ENCODE measurements at places on chromosomes 6 and 20.

- DNase-seq = peak; percentile 49
Measured at GRCh38 chr6:89352278-89353117, at the start of gene UBE2J1. Gene UBE2J1 (minus strand): TSS chr6:89352722. CDS start chr6:89352569, 153 bp downstream.

- DNase-seq = no peak
Measured at GRCh38 chr20:53621482-53622246, 28.0 kb upstream of the ZNF217 start.

- DNase-seq = no peak
Measured at GRCh38 chr20:55160996-55161395, 685.6 kb downstream of the DOK5 start.

- DNase-seq = no peak
Measured at GRCh38 chr6:170125456-170126300, 165.2 kb downstream of the DLL1 start.

- no peak for DNase-seq
Measured at GRCh38 chr6:157462956-157463742, 82.2 kb downstream of the ZDHHC14 start.

- no peak for DNase-seq
Measured at GRCh38 chr6:89985751-89986493, 91.7 kb downstream of the GJA10 start.

GRCh38 chr6:133201231-133201630 lies 39.9 kb upstream of the EYA4 start:
- DNase-seq = no peak

DNA sequence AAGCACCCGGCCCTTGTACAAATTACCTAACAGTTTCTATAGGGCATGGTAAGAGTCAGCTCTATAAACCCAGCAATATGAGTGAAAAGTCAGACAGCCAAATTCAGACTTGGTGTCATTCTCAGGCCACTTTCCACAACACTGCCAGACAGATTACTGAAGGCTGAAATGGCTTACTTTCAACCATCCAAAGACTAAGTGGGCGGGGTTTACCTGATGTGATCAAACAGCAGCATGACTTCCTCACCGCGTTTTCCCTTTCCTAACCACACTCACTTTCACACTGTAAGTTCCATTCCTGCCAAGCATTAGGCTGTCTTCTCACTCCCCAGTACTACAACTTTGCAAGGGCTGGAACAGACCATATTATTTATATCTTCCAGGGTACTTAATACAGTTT lies 85.9 kb downstream of the SMLR1 start:
- peak; percentile 21 for DNase-seq

DNA sequence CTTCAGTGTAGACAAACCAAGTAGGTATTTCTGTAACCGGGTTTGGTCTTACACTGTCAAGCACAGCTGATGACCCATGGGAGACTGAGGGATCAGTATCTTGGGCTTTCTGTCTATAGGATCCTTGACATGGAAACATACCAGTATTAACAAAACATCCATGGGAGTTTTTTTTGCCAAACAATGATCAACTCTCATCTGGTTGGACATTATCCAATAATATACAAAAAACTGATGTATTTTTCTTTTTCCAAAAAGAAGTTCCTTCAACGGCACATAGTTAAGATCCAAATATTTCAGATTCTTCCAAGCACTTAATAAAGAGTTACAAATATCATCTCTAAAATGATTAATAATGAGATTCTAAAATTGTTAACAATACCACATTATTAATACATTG lies 459.9 kb downstream of the PRKN start:
- DNase-seq = no peak

GRCh38 chr6:90230548-90231215 lies 66.0 kb downstream of the BACH2 start:
- no peak for DNase-seq

- no peak for DNase-seq
Measured at GRCh38 chr6:3037638-3038365, 30.5 kb upstream of the RIPK1 start.

DNA sequence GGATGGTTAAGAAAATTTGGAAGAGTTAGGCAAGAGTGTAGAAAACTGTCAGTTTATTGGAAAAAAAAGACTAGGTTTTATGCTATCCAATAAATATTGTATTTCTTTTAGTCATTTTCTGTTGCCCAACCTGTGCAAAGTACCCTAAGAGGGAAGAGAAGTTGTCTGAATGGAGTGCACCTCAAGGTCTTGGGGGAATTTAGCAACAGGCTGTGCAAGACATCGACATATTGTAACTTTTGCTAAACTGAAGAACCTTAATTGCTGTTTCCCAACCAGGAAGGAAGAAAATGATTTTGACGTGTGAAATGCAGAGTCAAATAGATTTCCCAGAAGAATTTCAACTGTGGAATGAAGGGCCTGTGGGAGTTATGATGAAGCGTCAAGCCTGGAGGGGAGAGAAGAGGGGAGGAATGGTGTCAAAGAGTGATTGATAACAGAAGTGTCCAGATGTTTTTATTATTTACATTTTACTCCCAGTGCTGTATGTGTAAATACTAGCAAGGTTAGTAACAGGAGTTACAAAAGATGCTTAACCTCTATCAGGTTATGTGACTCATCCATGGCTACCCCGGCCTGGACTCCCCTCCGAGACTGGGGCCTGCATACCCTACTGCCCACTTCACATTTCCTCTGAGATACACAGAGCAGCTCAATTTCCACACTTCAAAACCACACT lies 246.8 kb downstream of the MYLK4 start:
- DNase-seq = no peak

DNA sequence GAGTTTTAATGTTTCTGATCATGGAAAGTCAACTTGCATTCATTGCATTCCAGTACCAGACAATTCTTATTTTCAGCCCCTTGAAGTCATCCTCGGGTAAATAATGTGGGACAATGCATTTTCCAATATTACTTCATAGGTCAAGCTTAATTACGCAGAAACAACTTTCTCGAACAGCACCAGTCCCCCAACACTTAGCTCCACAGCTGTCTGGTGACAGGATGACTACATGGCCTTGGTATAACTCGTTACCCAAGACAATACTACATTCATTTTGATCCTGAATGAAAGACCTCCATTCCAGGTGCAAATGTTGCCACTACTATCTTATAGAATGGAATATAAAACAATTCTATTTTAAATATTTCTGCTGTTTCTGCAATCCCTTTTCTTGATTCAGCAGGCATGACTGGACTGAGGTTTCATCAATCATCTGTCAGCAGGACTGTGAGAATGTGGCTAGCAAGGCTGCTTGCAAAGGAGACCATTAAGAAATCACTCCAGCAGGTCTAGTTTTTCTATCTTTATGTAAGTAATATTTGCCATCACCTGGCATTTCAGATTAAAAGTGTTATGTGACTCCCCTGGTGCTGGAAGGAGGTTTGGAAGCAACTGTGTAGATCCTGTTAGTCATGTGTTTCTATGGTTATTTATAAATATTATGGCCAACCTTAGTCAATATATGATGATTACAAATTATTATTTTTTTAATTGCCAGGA lies 147.9 kb downstream of the HAO1 start:
- DNase-seq = no peak

- DNase-seq = no peak
Measured at GRCh38 chr6:95294043-95294442, 283.3 kb upstream of the MANEA start.

DNA sequence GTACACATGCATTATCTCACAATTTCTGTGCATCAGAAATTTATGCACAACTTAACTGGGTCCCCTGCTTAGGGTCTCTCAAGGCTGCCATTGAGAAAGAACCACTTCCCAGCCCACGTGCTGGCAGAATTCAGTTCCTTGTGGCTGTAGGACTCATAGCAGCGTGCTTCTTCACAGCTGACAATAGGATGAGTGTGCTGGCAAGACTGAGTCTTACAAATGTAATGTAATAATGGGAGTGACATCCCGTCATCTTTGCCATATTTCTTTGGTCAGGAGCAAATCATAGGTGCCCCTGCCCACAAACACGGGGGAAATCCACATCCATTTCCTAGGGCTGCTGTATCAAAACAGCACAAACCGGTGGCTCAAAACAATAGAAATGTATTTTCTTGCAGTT lies 77.4 kb downstream of the FIG4 start:
- DNase-seq = no peak

DNA sequence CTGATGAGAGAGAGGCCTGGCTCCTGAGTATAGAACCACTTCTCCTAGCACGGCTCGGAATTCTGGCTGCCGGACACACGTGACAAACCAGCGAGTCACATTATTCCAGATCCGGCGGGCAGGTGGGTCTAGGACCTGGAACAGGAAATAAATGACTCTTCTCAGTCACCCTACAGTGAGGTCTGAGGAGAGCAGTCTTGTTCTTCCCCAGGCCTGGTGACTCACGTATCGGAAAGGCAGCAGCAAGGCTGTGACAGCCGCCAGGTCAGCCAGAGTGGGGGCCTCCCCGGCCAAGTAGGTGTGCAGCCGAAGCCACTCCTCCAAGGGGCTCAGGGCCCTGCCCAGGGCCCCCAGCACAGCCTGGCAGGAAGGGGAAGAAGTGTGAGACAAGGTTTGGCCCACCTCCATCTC lies 2.8 kb downstream of the VARS1 start:
- no peak for DNase-seq

- DNase-seq = no peak
Measured at GRCh38 chr6:34493344-34493743, 27.5 kb downstream of the PACSIN1 start.

DNA sequence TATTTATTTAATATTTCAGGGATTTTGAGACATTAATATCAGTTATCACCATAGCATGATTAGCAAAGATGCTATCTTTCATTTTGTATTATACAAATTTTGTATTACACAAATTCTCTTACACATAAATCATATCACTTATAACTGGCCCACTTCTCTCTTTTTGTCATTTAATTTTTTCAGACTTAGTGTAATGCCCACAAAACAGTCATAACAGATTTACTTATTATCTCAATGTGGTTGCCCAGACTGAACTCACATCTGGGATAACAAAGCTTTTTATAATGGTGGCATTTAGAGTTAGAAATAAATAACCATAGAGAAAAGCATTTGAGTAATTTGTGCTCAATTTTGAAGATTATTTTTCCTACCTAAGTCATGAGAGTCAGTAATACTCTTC lies 148.3 kb downstream of the TFAP2B start:
- DNase-seq = no peak

- no peak for DNase-seq
Measured at GRCh38 chr6:7053125-7053774, 54.5 kb upstream of the RREB1 start.

DNA sequence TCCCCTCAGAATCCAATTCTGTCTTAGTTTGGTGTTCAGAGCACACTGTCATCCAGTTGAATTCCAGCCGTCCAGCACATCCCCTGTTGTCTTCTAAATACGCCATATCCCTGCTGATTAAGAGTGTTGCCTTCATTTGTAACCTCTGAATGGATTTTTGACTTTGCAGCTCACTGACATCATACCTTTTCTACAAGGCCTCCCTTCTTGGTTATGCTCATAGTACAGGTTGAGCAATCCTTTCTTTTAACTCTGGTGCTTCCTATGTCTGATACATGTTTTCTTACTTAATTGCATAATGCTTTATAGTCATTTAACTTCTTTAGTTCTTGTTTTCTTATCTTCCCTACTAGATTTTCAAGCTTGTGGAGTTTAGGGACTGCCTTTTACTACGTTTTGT lies 36.4 kb downstream of the XRN2 start:
- DNase-seq = no peak

DNA sequence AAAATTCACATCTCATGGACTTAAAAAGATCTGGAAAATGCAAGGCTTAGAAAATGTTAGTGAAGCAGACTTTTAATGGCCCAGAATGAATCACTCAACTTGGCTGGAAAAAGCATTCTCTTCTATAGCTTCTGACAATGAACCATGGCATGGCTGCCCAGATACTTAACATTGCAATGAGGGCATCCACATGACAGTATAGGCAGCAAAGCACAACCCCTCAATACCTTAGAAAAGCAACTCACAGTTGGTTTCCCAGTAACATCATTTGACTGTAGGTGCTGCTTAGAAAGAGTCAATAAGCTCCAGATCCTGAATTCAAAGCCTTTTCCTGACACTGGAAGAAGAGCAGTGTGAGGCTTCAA lies 155.8 kb downstream of the EYA4 start:
- no peak for DNase-seq

- DNase-seq = no peak
Measured at GRCh38 chr6:14984519-14984853, 261.4 kb upstream of the JARID2 start.

DNA sequence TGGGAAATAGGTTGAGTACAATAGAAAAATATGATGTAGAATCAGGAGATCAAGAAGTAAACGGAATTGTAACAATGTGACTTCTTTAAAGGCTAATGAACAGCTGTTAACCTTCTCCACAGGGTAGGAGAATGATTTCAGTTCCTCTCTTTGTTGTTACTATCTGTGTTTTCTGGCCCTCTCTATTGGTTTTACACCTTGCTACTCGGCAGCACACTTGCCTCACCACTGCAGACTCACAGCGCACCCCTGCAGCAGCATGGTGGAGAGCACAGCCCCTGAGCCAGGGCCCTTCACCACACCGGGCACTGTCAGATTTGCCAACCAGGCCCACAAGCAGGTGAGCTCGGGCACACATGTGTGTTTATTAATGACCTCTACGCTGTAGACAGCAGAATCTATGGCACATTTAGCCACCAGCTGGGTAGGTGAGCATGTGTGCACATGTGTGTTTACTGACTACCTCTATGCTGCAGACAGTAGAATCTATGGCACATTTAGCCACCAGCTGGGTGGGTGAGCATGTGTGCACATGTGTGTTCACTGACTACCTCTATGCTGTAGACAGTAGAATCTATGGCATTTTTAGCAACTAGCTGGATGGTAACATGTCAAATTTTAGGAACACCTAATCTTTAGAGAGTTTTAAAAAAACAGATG lies 16.8 kb downstream of the SFT2D1 start:
- DNase-seq = no peak

GRCh38 chr20:19495905-19496703 lies 262.0 kb upstream of the RIN2 start:
- DNase-seq = no peak

GRCh38 chr6:122817766-122818165 lies 28.7 kb downstream of the SMPDL3A start:
- no peak for DNase-seq

DNA sequence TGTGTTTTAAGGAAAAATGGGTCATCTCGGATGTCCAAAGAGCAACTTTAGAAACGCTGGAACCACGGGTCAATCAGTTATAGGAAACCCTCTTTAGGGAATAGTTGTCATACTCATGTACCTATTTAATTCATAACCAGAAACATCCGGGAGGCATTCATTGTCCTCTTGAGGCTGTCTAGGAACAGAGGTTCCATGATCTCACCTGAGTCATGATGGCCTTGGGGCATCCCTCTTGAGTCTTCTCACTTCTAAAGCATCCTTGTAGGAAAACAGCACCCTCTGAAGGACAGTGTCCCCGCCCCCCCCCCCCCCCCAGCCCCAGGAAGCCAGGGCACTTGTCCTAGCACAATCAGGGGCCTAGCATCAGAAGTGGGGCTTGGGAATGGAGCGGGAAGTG lies 46.3 kb upstream of the CDH4 start:
- DNase-seq = no peak

- DNase-seq = no peak
Measured at GRCh38 chr6:139436200-139436956, 61.9 kb upstream of the CITED2 start.

- DNase-seq = no peak
Measured at GRCh38 chr20:42401613-42402012, 783.4 kb upstream of the CHD6 start.

GRCh38 chr6:111553580-111553979 lies 52.1 kb downstream of the TRAF3IP2 start:
- DNase-seq = no peak
